ENCODE measurements at places on chromosomes 7 and 10.

DNA sequence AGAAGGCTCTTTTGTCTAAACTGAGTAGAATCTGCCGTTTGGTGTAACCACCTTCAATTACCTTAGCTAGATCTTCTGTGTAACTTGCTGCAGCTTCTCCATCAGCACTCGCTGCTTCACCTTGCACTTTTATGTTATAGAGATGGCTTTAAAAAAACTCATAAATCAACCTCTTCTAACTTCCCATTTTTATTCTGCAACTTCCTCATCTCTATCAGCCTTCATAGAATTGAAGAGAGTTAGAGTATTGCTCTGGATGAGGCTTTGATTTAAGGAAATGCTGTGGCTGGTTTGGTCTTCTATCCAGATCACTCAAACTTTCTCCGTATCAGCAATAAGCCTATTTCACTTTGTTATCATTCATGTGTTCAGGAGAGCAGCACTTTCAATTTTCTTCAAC is 1131.9 kb upstream of the CELF2 start:
- DNase-seq = no peak

GRCh38 chr10:80453842-80454512 is at the start of gene TSPAN14:
Gene TSPAN14, plus strand, starts transcription at chr10:80454310. Its CDS starts 34,924 bp downstream, at chr10:80489234.
- peak; percentile 78 for DNase-seq

DNA sequence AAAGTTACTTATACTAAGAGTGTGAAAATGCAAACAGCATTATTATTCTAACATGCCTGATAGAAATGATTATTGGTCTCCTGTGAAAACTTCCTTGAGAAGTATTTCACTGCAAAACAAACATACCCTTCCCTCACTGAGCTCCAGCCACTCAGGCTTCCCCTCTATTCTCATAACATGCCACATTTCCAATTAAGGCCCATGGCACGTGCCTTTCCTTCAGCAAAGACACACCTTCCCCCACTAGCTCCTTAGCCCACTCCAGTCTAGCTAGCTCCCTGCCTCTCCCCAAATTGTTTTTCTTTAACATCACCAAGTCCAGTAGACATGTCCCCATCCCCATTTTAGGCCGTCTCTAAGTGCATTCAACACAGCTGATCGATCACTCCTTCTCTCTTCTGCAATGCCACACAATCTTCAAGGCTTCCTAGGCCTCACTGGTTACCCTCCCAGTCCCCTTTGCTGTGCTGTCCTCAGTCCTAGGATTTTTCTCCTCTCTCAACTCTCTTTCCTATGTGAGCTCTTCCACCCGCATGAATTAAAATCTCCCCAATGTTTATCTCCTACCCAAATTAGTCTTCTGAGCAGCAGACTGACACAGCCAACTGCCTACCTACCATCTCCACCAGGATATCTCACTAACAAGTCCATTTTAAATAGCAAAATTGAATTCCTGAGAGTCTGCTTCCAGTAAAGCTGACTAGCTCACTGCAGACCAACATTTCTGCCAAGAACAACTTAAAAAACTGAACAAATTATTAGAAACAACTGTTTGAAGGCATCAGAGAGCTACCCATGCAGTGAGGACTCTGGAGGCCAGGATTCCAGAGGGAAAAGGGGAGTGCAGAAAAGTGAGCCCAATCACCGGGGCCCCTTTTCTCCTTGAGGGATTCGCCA is 11.9 kb downstream of the CYTH3 start:
- DNase-seq = no peak

DNA sequence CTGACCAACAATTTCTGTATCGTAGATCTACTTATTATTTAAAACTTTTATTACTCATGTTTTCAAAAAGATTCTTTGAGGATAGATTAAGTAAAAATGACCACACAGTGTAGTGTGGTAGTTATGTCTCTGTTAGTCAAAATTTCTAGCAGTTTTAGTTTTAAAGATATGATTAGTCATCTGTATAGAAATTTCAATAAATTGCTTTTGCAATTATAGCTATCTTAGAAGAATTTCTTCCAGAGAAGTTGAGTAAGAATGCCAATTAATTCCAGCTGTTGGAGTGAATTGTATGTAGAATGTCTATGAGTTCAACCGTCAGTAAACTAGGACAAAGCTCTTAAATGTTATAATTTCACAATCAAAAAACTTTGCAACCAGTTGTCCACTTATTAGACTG is 229.7 kb downstream of the CDK14 start:
- DNase-seq = no peak

GRCh38 chr7:128742206-128742605 is 3.0 kb downstream of the CALU start:
- no peak for DNase-seq

DNA sequence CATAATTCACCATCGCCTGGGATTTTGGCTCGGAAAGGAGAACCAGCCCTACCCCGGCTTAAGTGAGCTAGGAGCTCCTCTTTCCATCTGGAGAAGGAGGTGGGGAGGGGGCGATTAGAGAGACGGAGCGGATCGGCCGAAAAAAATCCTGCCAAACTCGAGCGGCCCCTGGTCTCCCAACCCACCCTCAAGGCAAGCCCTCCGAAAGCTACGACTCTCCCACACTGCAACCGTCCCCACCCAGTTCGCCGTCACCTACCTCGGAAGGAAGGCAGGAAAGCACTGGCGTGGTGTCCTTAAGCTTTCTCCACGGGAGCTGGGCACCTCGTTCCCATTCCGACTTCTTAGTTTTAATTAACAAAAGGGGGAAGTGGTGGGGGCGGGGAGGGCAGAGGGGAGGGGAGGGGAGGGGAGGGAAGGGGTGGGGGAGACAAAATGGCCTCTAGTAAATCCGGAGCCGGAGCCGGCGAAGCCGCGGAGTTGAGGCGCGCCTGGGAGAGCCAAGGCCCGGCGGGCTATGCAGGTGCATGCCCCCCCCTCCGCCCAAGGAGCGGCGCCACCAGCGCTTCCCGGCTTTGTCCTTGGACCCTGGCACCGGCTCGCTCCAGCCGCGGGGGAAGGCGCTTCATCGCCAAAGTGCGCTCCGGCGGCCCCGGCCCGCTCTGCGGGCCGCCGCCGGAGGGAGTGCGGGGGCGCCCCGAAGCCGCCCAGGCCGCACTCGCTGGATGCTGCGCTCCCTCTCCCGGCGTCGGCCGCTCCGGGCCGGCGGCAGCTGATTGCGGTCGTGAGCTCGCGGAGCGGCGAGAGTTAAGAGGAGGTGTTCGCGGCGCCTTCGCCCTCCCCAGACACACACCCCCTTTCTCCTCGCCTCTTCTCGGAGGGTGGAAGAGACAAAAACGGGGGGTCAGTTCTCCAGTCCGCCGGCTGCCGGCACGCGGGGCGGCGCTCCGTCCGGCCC is at the start of gene LRRC4:
Gene LRRC4, minus strand, starts transcription at position 784 of the 958 bp plus-strand sequence. CDS start 797 bp downstream, outside the sequence.
- DNase-seq = peak; percentile 29

GRCh38 chr7:150784954-150785353 is 15.2 kb downstream of the TMEM176B start:
- DNase-seq = no peak

DNA sequence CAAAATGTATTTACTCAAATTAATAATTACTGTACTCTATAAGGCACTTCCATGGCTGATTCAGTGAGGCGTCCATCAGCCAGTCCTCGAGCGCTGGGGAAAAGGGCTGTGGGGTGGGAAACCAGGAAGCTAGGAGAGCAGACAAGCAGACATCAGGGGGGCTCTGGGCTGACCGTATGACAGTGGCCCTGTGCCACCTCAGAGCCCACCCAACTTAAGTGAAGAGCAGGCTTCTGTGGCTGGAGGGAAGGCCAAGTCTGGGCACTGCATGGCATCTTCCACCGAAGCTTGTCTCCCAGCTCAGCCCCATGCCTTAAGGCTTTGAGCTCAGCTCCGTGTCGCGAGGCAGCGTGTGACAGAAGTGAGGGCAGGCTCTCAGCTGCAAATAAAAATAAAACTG is 464.5 kb upstream of the ZMIZ1 start:
- no peak for DNase-seq

DNA sequence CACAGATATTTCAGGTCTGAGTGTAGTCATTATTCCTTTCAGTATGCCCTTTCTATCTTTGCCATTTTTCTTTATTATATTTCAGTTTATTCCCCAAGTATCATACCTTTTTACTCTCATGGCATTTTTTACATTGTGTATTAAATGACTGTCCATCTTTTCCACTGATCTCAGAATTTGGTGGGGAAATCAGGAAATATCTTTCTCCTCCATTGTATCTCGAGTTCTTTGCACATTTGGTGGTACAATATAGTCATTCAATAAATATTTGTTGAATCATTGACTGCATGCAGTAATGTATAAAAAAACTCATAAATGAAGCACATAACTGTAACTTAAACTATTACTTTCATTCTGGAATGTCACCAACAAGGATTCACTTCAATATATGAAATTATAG is 354.7 kb downstream of the HGF start:
- no peak for DNase-seq

DNA sequence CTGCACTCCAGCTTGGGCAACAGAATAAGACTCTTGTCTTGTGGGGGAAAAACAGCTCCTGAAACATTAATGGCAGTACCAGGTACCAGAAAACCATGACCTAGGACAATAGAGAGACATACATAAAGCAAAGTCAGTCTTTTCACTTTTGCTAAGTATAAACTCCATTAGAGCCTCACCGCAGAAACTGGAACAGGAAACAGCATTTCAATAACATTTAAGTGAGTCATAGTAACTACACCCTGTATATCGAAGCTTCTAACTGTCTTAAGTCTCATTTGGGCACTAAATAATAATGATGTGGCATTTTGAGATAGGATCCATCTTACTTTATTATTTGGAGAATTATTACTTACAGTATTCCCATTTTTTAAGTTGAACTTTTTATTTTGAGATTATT is 517.8 kb upstream of the CELF2 start:
- DNase-seq = no peak

DNA sequence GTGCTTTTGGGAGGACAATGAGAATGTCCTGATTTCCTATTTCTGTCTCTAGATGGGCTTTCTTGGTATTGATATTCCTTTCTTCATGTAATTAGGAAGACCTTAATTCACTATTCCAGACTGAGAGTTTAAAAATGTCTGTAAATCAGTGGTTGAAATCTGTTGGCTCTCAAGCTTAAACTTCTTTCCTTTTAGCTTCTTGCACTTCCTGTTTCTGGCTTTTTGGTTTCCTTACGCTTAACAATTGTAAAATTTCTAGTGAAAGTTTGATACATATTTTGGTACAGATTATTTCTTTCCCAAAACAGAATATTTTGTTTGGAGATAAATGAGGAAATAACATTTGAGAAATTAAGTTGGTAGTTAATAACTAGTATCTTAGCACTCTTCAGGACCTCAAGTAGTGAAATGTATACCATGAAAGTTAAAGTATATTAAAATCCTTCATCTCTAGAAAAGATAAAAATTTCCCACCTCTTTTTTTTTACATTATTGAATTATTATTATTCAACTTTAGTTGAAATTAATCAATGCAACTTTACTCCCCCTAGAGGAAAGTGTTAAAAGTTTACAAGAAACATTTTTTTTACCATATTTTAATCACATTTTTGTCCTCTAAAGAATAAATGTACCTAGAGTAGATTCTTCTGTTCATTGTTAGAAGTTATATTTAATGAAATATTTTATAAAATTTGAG is 137.2 kb downstream of the PHTF2 start:
- no peak for DNase-seq

DNA sequence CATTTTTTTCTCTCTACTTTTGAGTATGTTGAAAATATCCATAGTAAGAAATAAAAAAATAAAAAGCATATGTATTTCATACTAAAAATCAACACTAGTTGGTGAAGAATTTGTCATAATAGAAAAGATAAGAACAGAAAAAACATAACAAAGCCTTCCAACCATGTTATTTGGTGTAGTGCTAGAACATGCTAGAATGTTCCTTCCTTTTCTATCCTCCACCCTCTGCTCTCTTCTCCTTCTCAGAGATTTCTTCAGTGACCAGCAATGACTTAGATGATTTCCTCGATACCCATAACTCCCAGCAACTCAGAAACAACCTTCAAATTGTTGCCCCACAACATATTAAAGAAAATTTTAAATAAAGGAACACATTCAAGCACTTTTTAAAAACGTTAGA is 2.6 kb downstream of the ZC3HAV1 start:
- DNase-seq = no peak

DNA sequence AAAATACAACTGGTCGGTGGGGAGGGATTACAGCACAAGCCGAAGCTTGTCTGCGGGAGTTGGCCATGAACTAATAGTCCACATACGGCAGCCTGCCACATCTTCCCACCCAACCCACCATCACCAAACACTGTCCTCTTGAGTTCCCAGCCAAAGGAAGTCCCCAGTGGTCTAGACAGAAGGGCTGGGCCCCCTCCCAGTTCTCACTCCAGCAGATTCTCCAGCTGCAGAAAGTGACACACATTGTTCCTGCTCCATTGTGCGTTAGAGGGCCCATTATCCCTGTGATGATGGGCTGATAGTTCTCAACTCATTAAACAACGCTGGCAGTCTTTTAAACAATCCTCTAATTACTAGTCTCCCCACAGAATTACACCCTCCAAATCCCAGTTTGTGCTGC is 148.0 kb downstream of the FGFR2 start:
- no peak for DNase-seq

GRCh38 chr10:66931949-66932343 is 6.1 kb downstream of the LRRTM3 start:
- no peak for DNase-seq

- DNase-seq = no peak
Measured at GRCh38 chr7:41817386-41817785, 114.5 kb upstream of the INHBA start.

DNA sequence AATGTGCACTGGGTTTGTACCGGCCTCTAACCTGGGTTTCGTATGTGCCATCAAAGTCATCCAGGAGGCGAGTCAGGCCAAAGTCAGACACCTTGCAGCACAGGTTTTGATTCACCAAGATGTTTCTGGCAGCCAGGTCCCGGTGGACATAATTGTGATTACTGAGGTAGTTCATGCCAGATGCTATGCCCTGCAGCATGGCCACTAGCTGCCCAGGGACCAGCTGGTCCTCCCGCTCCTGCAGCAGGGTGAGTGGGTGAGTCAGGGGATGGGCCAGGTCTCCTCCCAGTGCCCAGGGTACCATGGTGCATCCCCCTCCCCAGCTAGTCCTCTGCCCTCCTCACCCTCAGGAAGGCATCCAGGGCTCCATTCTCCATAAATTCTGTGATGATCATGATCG is 13.6 kb downstream of the ZYX start:
- no peak for DNase-seq

DNA sequence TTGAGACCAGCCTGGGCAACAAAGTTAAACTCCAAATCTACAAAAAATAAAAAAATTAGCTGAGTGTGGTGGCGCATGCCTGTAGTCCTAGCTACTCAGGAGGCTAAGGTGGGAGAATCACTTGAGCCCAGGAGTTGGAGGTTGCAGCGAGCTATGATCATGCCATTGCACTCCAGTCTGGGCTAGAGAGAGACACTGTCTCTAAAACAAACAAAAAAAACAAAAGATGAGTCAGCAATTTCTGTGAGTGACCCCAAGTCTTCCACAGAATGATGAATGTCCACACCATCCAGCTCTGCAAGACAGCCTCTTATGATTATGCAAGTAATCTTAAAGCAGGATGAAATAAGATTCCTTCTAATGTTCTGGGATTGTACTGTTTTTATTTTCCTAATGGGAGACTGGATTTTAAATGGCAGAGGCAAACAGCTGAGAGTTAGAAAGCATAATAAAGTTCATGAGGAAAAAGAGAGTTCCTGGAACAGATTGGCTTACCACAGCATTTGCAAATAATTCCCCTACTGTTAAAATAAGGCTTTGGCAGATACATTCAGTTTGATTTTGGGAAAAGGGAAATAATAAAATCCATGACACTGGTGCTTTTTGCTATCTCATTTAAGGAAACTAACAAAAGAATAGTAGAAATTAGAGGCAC is 18.9 kb upstream of the PRKAR2B start:
- no peak for DNase-seq
